Activated T-cell treated with anti-CD3 and anti-CD28 coated beads, Interleukin-2, amount 50 U/mL, for 4 hours (primary cell): ENCODE measurements at places on chromosomes 6 and 20. TPM values are rescaled to one million over a fixed set of nuclear protein-coding genes. Genes with fewer than 3 reads are reported as not detected.

GRCh38 chr6:46925563-46926253 is 4.0 kb upstream of the ADGRF5 start:
- DNase-seq, result no peak

DNA sequence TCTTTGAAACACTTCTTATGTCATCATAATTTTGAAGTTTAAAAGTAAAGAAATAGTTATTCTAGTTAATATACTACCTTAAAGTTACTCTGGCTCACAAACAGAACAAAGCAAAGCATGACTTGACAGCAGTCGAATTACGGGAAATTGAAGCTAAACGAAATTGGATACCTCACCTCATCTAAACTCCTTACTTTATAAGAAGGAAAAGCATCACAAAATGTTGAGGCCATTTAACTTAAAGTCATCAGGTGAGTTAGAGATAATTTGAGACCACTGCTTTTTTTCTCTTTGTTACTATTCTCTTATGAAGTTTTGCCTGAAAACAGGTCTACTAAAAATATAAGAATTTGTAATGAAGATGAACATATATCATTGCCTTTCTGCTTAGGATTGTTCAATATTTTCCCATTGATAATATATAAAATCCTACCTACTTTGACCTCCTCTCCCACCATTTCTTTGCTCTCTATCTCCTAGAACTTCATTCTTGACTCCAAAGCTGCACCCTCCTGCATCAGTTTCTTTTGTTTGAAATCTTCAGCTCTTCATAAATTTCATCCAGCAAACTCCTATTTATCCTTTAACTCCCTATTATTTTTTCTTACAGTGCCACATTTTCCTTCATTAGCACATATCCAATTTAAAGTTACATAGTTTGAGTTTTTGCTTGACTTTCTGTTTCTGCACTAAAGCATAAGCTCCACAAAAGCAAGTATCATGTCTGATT is 510.7 kb upstream of the ZNF337 start:
- DNase-seq, result no peak

DNA sequence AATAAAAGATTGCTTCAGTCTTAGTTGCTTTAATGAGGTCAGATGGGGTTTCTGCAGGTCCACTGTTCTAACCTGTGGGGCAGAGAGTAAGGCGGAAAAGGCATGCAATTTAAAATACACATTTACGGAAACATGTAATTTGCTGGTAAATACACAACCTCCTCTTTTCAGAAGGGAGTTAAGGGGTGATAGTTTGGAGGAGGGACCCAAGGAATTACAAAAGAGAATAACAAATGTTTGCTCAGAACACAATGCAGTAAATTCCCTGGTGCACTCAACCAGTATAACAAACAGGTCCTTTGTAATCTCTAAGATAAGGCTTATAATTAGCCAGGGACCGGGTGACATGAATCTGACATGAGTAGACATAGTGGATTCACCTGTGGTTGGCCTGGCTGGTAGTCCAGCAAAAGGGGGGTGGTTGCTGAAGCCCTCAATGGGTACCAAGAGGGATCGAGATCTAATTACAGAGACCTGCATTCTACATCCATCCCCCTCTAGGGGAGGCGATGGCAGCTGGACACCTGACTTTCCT is 295.1 kb downstream of the PHACTR1 start:
- no peak for DNase-seq

- DNase-seq, result no peak
Observed at GRCh38 chr6:55675941-55676340, 96.9 kb upstream of the HMGCLL1 start.

GRCh38 chr6:169701311-169701953 is 397 bp downstream of the WDR27 start:
- no peak for DNase-seq

GRCh38 chr6:150048099-150048498 is 20.8 kb downstream of the ULBP3 start:
- DNase-seq, result no peak

DNA sequence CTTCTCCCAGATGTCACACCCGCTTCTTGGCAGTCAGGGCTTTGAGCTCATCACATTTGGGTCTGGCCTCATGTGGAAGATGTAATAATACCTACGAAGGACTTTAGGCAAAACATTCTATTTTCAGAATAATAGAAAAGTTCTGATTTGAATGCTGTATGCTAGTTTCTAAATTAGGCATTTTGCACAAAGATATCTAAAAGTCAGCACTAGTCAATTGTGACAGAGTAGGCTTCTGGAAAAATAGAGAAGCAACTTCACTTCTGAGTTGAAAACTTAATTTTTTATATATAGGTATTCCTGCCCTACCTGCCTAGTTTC is 38.3 kb upstream of the CD2AP start:
- no peak for DNase-seq

DNA sequence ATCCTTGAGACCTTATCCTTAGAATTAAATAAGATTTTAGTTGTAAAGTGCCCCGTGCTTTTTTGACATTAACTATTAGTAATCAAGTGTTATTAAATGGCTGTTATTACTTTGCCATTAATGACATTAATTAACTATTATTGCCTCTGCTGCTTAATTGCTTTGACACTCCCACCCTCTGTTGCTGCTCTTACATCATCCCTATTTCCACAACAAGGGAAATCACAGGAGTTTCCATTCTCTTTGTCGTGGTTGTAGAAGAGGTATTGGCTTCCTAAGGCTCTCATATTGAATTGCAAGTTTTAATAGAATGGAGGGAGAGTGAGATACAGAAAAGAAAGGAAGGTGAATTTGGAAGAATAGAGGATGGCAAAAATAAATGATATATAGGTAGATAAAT is 545.8 kb downstream of the MMUT start:
- DNase-seq, result no peak

- DNase-seq, result no peak
Observed at GRCh38 chr20:21161926-21162325, 36.0 kb downstream of the KIZ start.

DNA sequence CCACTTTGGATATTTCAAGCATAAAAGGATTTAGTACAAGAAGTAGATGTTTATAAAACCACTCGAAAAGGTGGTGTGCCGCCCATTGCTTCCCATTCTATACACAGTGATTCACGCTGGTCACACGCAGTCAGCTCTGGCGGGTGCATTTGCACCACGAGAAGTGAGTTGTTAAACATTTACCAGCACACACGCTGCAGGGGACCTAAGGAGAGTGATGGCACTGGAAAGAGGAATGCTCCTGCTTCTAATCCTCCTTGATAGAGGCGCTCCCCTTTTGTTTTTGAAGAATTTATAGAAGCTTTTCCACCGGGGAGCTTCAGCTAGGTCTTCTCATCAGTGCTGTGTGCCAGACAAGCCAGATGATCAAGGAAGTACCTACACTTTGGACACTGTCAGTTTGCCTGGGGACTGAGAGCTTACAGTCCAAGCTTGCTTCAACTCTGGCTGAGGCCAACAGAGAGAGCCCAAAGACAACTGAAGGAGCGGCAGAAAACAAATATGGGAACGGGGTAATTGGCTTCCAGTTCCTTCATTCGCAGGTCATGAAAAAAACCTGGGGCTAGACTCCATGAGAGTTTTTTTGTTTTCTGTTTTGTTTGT is 31.2 kb downstream of the MUC22 start:
- no peak for DNase-seq

GRCh38 chr6:142929751-142930358 is 15.1 kb downstream of the HIVEP2 start:
- no peak for DNase-seq

DNA sequence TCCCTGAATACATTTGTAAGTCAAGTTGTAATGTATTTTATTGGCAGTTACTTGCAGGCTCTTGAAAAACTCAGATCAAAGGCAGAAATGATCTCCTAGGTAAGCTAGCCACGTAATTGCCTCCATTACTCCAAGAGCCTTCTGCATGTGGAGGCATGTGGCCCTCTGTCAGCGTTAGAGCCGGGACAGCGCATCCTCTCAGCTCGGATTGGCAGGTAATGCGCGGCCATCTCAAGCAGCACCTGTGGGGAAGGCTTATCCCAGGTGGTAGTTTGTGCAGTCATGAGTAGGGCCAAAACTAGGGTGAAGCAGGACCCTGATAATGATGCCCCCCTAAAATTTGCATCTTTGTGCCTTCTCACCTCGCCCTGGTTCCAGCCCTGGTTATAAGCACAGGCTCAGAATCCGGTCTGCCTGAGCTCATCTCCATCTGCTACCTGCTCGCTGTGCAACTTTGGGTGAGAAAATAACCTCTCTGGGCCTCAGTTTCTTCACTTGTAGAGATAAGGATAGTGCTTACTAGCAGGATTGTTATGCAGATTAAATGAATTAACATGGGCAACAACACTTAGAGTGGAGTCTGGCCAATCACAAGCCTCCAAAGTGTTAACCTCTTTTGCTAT is 157.5 kb upstream of the PMEPA1 start:
- DNase-seq, result no peak

Gene ZNF512B
- total RNA-seq, result 21.0 TPM

Gene ZBP1
- 0.13 TPM for total RNA-seq

Gene MAFB
- 0.16 TPM for total RNA-seq

Gene C4A
- 5.3 TPM for total RNA-seq

Gene PBOV1
- not detected for total RNA-seq

Gene ARFGEF2
- 27.8 TPM for total RNA-seq

Gene ARG1
- 0.46 TPM for total RNA-seq
